T1000 (cell line): ENCODE measurements at places on chromosomes 2 and 18.

DNA sequence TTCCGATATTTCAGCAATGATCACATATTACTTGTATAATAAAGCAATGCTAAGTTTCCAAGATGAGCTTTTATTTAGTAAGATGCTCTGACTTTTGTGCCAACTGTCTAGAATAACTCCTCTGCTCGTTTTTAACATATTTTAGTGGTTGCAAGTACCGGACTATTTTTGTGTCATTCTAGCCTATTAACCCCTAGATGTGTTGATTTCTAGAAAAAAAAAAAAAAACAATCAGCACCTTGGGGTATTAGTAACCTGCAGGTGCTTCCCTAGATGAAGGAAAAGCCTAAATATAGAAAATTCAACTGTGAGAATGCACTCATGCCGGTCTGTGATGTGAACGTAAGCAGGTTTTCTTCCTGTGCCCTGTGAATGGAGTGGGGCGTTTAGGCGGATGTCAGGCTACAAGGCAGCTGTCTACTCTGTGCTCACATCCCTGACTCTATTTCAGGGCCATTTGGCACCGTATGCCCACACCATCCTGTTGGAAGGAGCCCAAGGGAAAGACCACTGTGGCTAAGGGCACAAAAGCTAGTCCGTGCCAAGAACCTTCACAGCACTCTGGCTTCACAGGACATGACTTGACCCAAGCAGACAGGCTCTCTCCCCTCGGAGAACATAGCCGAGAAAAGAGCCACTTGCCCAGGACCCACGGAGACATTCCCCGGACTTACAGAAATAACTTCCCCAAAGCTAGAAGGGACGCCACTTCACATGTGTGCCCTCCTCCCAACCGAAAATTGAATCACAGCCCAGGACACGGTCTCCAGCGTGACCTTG is 60.9 kb upstream of the AGAP1 start:
- no peak for DNase-seq

DNA sequence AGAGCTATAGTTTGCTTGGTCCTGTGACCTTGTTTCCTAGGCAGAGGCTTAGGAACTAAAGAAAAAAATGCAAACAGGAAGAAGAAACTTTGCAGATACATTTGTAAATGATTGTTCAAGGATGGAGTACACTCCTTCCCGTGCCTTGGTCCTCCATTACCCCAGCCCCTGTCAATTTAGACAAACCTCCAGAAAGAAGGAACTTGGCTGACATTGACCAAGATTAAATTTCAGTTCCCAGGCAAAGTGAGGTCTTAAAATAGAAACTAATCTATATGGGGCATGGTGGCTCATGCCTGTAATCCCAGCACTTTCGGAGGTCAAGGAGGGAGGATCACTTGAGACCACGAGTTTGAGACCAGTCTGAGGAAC is 179.9 kb upstream of the FN1 start:
- no peak for DNase-seq

GRCh38 chr18:48708807-48709206 is 170.0 kb downstream of the CTIF start:
- no peak for DNase-seq

- DNase-seq: no peak
Measured at GRCh38 chr2:95354469-95354901, 48.0 kb upstream of the FAHD2A start.

DNA sequence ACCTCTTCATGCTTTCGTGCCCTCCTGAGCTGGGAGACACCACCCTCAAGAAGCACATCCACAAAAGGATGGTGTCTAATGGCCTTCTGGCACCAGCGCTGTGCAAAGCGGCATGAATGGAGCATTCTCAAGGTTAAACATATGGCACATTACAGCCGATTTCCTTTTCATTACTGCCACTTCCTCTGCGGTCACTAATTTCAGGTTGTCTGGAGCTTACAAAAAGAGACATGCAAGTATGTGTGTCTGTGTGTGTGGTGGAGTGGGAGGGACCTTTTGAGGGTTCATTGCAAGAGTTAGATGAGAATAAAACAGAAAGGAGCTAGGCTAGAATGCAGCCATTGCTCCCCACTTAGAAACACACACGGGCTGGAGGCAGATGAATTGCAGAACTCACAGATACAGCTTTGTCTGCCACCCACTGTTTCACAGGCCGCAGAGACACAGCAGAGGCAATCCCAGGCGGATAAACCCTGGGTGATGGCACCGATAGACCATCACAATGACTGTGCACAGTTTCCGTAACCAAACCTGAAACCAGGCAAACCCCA is 76.0 kb downstream of the TGIF1 start:
- no peak for DNase-seq

GRCh38 chr18:3692691-3693090 is 242.7 kb downstream of the TGIF1 start:
- DNase-seq: no peak

GRCh38 chr2:74560591-74560990 is 6.1 kb downstream of the DOK1 start:
- DNase-seq: no peak

DNA sequence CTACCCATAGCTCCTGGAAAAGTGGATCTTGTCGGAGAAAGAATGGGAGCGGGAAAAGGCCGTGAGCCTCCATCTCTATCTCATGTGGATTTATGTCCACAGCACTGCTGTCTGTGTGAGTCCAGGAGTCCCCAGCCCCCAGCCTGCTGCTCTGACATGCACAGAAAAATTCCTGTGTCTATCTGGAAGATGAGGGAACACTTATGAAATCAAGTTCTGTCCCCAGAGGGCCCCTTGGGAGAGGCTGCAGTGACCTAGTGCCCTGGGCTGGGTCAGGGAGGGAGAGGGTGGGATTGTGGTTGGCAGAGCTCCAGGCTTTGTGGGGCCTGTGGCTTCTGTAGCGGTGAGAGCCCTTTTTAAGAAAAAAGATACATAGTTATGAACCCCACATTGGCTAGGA is 37.6 kb downstream of the HJURP start:
- no peak for DNase-seq

DNA sequence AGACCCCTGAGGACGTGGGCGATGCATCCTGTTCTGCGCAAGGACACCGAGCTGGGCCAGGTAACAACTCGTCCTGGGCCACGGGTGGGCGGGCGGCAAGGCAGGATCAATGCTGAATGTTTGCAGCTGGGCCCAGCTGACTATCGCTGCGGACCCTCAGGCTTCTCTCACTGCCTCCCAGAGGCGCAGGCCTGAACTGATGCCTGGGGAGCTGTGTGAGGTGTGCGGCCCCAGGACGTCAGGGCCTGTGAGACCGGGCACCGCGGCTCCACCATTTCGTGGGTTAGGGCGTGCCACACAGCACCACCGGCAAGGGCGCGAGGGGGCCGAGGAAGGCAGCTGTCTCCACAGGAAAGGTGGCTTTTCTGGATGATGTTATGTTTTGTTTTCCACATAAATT is 307.4 kb downstream of the NDUFA10 start:
- DNase-seq: no peak

DNA sequence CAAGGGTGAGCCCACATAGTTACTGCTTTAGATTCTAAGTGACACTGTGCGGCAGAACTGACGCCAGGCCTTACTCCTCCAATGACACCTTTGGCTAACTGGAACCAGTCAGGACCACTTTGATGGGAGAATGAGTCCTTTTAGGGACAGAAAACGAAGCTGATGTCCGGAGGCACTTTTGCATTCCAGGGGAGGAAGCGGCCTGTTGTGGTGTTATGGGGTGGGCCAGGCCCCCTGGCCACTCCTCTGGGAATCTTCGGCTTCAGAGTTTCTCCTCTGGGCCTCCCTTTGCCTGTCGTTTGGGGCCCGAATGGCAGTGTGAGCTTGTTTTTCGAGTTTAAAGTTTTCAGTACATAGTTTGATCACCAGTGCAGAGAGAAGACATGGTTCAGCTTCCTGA is 65.9 kb downstream of the MBP start:
- DNase-seq: no peak

DNA sequence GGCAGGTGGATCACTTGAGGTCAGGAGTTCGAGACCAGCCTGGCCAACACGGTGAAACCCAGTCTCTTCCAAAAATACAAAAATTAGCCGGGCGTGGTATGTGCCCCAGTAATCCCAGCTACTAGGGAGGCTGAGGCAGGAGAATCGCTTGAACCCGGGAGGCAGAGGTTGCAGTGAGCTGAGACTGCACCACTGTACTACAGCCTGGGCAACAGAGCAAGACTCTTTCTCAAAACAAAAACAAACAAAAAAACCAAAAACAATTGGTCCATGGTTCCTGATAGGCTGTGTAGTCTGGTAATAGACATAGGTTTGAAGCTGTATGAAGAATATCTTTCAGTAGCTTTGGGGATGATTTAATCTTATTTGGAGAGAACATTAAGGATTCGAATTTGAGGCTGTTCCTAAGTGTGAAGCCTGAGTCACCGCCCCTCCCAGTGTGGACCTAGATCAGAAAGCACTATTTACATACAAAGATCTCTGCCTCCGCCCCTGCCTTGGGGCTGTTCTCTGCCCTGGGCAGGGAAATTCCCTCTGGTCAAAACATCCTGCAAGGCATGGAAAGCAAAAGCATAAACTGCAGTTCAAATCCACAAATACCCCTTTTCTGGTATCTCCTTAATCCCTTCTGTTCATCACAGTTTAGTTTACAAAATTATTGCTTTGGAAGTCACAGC is 52.8 kb upstream of the PMAIP1 start:
- DNase-seq: peak; percentile 33

GRCh38 chr2:53422979-53423378 is 344.6 kb upstream of the CHAC2 start:
- no peak for DNase-seq

GRCh38 chr2:149020432-149020851 is 18.1 kb upstream of the LYPD6B start:
- DNase-seq: no peak

- DNase-seq: no peak
Measured at GRCh38 chr18:24427484-24427883, 1.0 kb downstream of the IMPACT start.

- no peak for DNase-seq
Measured at GRCh38 chr2:64941801-64942200, 47.4 kb upstream of the SLC1A4 start.

DNA sequence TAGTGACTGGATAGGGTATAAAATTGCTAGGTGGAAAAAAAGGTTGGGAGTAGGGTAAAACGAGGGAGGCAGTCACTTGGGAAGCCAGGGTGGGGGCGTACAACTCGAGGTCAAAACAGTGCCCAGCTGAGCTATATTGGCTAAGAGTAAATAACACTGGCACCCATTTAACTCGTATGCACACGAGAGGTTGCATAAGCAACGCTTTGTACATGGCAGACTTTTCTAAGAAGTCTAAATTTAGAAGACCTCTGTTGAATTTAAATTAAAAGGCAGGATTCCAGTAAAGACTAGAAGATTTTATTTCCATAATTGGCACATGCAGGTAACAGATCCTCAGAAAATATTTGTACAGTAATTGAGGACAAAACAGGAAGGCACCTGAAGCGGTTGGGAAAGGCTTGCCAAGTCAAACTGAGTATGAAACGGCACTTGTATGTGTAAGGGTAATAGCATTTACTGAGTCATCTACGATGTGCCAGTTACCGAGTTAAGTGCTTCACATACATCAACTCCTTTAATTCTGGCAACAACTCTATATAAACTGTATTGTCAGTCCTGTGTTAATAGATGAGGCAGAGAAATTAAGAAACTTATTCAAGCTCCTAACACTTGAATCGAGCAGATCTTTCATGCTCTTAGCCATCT is 1.4 kb upstream of the MALT1 start:
- no peak for DNase-seq

- DNase-seq: no peak
Measured at GRCh38 chr18:7023063-7023580, 94.5 kb downstream of the LAMA1 start.

DNA sequence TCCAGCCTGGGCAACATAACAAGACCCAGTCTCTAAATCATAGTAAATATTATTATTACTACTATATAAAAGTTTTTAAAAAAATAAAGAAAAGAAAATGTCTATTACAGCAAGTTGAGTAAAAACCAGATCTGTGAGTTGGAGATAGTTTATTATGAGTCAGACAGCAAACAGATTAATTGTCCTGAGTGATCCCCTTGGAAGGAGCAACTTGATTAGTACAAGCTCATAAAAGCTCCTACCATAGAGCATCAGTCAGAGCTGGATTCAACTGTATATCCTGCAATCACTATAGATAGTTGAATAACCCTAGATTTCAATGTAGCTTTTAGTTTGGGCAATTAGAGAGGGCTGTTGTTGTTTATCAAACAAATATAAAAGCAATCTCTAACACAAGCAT is 84.1 kb downstream of the TRABD2A start:
- DNase-seq: no peak

DNA sequence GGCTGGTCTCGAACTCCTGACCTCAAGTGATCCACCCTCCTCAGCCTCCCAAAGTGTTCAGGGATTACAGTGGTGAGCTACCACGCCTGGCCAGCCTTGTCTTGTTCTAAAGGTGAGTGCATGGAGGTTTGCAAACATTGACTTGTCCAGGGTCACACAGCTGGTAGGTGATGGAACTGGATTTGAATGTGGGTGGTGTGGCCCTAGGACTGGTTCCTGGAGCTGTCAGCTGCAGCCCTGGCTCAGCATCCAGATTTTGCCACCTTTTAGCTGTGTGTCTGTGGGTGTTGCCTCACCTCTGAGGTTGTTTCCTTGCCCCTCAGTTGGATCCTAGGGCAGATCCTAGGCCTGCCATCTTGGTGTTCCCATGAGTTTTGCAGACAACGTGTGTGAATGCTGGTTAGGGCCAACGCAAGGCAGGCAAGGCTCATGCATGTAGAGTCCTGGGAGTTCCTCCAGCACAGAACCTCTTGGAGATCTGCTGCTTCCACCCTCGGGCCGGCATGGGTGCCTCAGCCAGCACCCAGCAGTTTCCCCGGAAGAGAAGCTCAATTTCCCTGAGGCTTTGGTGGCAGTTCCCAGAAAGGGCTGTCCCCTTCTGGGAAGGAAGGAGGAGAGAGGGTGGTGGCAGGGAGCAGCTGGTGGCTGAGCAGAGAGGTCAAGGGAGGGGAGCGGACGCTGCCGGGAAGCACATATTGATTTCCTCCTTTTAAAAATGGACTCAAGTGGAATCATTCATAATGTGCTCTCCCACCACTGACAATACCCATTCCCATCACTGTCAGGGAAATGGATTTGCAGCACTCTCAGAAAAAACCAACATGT is 127.6 kb upstream of the HS6ST1 start:
- DNase-seq: no peak

DNA sequence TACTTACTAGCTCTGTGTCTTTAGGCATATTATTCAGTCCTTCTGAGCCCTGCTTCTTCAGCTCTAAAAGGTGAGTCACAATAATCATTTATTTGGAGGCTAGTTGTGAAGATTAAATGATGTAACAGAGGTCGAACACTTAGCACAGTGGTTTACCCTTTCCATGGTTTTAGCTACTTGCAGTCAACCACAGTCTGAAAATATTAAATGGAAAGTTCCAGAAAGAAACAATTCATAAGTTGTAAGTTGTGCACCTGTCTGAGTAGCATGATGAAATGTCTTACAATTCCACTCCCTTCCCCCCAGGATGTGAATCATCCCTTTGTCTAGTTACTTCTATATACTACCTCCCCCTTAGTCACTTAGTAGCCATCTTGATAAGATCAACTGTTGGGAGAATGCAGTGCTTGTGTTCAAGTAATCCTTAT is 217.6 kb upstream of the THUMPD2 start:
- DNase-seq: no peak

DNA sequence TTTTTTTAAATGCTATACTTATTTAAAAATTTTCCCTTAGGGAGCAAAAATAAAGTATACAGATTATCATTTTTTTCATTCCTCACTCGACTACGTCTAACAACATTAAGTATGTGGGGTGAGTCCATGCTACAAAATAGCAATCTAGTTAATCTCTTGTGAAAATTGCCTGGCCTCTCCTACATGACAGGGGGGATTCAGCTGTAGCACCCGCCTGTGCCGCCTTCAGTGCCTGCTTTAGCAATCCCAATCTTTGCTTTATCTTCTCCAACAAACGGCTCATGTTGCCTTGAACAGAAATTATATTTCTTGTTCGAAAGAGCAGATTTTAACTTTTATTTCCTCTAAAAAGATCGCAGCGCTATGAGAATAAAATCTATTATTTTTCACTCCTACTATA is 2.4 kb upstream of the SOX11 start:
- no peak for DNase-seq
